Kidney capillary endothelial cell (primary cell): ENCODE measurements at places on chromosomes 5 and 9.

- no peak for DNase-seq
Observed at GRCh38 chr9:13070612-13071595, 208.6 kb downstream of the MPDZ start.

- no peak for DNase-seq
Observed at GRCh38 chr5:73451224-73452130, 2.9 kb upstream of the FOXD1 start.

DNA sequence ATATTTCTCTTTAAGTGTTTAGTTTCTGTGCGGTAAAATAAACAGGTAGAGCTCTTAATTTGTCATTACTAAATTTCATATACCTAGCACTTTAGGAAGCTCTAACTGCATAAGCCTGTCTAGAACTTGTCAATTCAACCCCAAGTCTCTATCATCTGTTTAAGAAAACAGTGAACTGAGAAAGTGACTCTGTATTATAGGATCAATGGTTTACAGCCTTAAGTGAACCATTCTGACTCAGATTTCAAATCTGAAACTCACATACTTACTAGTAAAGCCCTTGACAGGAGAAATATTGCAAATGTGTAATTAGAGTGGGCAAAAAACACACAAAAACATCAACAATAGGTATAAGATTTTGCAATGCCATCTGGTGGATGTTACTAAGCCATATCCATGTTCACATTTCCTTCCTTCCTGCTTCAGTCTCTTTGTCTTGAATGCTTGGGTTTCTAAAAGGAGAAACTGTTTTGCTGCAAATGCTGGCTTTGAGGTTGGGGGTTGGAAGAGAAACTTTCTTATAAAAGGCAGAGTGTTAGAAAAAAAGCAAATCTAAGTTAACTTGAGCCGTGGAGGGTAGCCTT is 101.8 kb downstream of the DOCK8 start:
- DNase-seq = peak; percentile 37

- no peak for DNase-seq
Observed at GRCh38 chr5:156934450-156935211, 28.4 kb downstream of the TIMD4 start.

DNA sequence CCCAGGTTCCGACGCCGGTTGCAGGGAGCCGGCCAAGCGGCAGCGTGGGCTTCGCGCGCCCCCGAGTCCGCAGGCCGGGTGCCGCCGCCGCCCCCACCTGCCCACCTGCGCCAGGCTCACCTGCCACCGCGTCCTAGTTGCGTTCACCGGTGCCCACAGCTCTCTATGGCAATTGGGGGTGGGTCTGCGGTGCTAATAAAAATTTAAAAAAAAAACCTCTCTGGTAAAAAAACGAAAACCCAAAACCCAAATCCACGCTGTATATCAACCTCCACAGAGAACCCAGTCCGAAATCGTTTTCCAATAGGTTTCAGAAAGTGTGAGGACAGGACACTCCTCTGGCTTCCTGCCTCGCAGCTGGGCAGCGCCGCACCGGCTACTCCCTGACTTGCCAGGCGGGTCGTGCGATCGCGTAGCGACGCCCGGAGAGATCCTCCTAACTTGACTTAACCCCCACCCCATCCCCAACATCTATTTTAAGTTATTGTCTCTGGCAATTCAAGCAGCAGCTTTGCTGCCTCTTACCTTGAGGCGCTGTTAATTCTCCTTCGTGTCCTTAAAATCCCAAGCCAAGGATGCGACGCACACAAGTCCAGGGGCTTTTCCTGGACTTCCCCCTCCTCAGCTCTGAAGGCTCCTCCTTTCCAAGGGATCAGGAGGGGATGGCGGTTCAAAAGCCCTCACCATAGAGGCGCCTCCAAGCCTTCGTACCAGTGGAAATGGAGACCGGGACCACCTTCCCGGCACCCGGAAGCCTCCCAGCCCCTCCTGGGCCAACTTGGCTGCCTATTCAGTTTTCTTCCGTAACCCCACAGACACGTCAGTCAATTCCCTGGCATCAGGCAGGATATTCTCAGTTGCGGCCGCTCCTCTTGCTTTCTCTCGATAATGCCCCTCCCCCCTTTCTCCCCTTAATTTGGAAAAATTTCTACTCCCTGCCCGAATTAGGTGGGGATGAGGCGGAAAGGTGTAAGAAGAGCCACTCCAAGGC is 1639.4 kb upstream of the C9orf72 start:
- DNase-seq = no peak
